CD4-positive, alpha-beta T cell treated with Interleukin-17A for 1 hour (primary cell): ENCODE measurements at places on chromosomes 2 and 18.

DNA sequence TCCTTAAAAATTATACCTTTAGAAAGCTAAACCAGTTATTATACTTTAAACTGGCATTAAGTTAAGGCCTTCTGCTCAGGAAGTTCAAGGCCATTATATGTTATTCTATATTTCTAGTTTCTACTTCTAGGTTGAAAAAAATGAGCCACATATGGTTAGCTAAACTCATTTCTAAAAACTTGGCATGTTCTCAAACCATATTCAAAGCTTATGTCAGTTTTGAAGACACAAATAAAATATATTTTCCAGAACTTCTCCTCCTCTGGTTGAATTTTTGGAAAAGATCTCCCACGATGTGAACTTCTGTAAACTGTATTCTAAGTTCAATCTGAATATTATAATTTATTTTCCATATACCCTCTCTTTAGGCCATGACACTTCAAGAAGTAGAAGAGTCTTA, 103.5 kb downstream of the NYAP2 start:
- DNase-seq: no peak

GRCh38 chr2:21451403-21451802, 327.6 kb downstream of the TDRD15 start:
- no peak for DNase-seq

GRCh38 chr2:319059-319600, 31.2 kb upstream of the ALKAL2 start:
- no peak for DNase-seq

- DNase-seq: no peak
Measured at GRCh38 chr18:69444221-69444620, 43.5 kb downstream of the DOK6 start.

- DNase-seq: no peak
Measured at GRCh38 chr2:66153941-66154340, 281.0 kb upstream of the MEIS1 start.
